ENCODE measurements at places on chromosomes 6 and 20.

GRCh38 chr6:139801571-139802321 lies 427.3 kb upstream of the CITED2 start:
- no peak for DNase-seq

GRCh38 chr6:10415617-10416480 lies 975 bp upstream of the TFAP2A start:
- DNase-seq: no peak

GRCh38 chr6:37793067-37793466 lies 26.5 kb upstream of the ZFAND3 start:
- no peak for DNase-seq

- no peak for DNase-seq
Observed at GRCh38 chr6:150667977-150668716, 68.5 kb downstream of the PLEKHG1 start.

- no peak for DNase-seq
Observed at GRCh38 chr6:138246650-138247440, 28.6 kb upstream of the PBOV1 start.
